ENCODE measurements at places on chromosomes 11 and 22.

- DNase-seq: no peak
Measured at GRCh38 chr11:2252018-2252417, 18.4 kb downstream of the ASCL2 start.

GRCh38 chr11:94133752-94134151, 5.1 kb downstream of the PANX1 start:
- DNase-seq: no peak

DNA sequence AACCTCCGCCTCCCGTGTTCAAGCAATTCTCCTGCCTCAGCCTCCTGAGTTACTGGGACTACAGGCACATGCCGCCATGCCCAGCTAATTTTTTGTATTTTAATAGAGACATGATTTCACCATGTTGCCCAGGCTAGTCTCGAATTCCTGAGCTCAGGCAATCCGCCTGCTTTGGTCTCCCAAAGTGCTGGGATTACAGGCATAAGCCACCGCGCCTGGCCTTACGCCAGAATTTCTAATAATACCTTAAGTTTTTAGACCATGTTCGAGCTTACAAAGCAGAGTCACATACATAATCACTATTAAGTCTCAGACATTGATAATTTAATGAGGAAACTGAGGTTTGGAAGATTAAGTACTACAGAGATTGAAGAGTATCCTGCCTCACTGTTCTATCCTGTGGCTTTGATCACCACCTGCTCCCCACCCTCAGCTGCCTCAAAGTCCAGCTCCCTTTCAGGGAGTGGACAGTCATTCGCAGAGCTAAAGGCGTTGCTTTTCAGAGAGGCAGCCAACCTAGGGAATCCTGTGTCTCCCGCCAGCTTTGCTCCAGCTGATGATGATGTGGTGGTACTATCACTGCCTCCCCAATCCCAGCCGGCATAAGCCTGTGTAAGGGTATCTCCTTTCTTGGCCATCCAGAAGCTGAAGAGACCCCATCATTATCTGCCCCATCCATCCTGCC, 7.7 kb downstream of the UBASH3B start:
- no peak for DNase-seq

GRCh38 chr11:70303070-70303469, 32.6 kb downstream of the PPFIA1 start:
- peak; percentile 32 for DNase-seq

DNA sequence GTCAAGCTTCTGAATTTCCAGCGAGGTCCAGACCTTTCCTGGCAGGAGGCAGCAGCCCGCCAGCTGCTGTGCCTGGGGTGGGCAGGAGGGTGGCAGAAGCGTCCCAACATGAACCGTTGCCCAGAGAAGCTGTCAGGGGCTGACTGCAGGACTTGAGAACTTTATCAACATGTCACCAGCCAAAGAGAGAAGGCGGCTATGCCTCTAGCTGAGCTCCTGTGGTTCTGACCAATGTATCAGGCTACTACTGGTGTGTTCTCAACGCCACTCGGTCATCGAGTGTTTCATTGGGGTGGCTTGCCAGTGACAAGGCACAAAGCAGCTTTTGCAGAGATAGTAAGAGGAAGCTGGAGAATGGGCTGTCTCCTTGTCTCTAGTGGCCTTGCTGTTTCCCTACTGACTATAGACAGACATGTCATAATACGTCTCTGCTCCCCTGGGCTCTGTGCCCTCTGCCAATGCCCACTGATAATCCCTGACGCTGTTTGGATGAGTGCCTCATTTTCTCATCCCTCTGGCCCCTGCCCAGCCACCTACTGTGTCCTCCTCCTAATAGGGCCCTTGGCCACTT, 17.6 kb upstream of the ASCC2 start:
- DNase-seq: no peak

GRCh38 chr11:64339754-64340408, at the start of gene CCDC88B:
Gene CCDC88B, plus strand, starts transcription at chr11:64340204. Its CDS starts 63 bp downstream, at chr11:64340267.
- DNase-seq: no peak

DNA sequence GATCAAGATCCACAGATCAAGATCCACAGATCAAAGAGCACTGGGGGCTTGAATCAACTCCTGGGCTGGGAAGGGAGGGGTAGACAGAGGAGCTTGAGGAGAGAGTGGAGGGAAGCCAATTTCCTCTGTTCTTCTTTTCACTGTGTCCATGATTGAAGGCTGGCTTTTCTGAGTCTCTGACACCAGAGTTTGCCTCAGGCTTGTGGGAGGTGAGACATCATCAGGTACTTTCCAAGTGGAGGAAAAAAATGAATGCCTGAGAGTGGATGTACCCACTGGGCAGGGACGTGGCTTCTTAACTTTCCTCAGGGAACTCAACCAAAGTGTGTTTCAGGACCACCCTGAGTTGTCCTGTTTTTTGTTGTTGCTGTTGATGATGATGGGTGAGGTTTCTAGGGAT, 11.0 kb upstream of the HEPHL1 start:
- DNase-seq: no peak

DNA sequence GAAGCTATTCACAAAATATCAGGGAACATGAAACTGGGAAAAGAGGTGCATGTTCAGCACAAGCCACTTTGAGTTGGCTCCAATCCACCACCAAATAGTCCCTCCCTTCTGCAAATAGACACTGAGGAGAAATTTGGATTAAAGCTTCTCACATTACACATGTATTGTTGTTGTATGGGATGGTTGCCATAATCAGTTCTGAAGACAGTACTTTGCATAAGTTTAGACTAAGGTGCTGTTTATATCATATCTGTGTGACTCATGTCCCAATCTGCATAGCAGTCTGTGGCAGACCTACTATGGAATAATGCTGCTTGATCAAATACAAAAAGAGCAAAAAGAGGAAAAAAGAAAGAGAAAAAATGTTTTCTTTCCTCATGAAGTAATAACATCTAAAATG, 376.7 kb upstream of the DDI1 start:
- DNase-seq: no peak

- DNase-seq: no peak
Measured at GRCh38 chr11:60831501-60832079, 10.3 kb upstream of the CCDC86 start.

DNA sequence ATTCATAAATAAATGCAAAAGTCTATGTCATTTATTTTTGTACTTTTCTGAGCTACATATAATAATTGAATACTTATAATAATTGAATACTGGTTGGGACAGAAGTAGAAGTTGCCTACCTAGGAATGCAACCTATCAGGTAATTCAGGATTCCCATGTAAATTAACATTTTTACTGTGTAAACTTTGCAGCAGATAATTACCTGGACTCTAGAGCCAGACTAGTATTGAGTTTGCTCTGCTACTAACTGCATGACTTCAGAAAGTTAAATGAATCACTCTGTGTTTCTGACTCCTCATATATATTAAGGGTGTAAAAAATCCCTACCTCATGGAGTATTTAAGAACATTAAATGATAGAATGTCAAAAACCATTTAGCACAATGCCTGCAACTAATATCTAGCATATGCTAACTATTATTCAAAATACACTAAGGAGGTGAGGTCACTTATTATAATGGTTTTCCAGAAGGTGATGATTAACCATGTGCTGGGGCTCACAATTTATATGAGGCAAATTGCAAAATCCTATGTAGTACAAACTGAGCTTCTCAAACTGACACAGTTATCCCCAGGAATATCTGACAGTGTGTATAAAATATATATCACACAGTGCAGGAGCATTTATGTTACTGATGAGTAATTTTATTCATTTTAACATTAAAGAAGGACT, 138.1 kb upstream of the ANO3 start:
- no peak for DNase-seq

- DNase-seq: no peak
Measured at GRCh38 chr22:38088629-38089473, 4.9 kb upstream of the SLC16A8 start.

DNA sequence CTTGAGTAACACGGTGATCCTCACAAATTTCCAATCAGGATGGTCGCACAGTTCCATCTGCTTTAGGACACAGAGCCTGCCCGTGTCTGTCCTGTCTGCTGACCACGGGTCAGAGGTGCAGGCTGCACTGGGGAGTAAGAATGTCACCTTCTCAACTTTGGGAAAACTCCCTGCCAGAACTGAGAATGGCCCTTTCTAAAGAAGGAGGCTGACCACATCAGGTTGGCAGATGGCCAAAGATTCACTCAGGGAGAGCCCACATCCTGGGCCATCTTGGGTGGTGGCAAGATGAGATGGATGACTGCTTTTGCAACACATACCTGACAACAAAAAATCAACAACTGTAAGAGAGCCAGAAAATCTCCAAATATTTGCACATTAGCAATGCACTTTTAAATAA, 101.9 kb downstream of the IGLL1 start:
- no peak for DNase-seq
